ENCODE measurements at places on chromosomes 5 and 9. TPM values are rescaled to one million over a fixed set of nuclear protein-coding genes. Genes with fewer than 3 reads are reported as not detected.

DNA sequence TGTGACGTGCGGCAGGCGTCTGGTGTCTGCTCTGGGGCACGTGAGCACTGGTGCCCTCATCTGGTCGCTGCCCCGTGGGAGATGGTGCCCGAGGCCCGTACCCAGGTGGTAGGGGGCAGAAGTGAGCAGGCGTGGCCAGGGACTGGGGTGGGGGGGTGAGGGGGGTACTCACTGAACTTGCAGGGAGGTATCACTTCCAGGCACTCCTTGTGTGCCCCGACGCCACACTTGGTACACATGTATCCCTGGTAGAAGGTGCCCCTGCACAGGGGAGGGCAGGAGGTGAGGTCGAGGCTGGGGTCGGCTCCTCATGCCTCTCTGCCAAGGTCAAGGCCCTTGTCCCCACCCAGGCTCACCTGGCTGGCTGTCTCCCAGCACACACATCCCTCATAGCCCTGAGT, 45.2 kb upstream of the SARDH start:
- no peak overlapping the region for H3K27ac ChIP-seq
- DNase-seq: no peak

- no peak overlapping the region for H3K4me3 ChIP-seq
- no peak for DNase-seq
- no peaks in the 10 kb centered on the region for H3K36me3 ChIP-seq
- no peaks in the 10 kb centered on the region for H3K4me1 ChIP-seq
- no peaks in the 10 kb centered on the region for H3K27me3 ChIP-seq
- no peak overlapping the region for H3K27ac ChIP-seq
Measured at GRCh38 chr5:130870691-130871090, 294.4 kb downstream of the HINT1 start.

DNA sequence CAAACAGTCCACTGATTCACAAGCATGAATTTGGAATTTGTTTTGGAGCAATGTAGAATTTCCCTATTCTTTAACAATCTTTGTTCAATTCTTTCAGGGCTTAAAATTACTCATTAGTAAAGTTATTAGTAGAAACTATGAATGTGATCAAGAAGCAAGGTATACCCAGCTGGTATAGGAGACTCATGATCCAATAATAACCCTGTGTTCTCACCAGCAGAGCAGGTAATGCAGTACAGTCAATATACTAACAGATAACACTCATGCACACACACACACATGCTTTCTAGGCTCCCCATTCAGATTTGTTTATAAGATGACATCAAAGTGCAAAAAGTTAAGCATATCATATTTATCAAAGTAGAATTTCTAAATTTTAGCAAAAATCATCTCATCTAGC, 445.2 kb downstream of the ELAVL2 start:
- H3K36me3 ChIP-seq: no peaks in the 10 kb centered on the region
- H3K4me3 ChIP-seq: no peak overlapping the region
- no peaks in the 10 kb centered on the region for H3K4me1 ChIP-seq

- H3K27me3 ChIP-seq: no peaks in the 10 kb centered on the region
- H3K27ac ChIP-seq: no peak overlapping the region
- H3K4me1 ChIP-seq: no peaks in the 10 kb centered on the region
- H3K36me3 ChIP-seq: no peaks in the 10 kb centered on the region
- H3K4me3 ChIP-seq: no peak overlapping the region
Measured at GRCh38 chr5:137360607-137361006, 138.5 kb downstream of the SPOCK1 start.

DNA sequence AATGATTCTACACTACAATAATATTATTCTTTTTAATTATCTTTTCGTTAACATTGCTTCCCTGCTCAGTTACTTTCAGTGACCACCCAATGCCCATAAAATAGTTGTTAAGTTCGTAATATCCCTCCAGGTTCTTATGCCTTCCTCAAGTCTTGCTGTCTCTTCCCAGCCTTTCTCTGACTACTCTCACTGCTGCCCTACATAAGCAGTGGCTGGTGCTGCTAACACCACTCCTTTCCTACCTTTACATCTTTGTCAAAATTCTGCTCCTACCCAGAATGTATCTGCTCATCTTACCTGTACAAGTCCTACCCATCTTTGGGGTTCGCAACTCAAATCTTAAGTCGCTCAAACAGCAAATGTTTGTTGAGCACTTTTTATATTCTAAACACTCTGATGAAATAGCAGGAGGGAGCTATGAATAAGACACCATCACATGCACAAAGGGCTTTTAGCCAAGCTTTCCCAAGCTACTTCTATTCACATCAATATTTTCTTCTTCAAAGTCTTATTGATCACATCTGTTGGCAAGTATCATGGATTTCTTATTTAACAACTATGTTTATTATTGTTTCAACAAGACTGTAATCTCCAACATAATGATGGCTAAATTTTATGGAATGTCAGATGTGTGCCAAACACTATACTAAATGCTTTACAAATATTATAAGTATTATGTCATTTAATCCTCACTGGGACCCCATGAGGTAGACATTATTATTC, 29.5 kb downstream of the SLC25A46 start:
- DNase-seq: no peak
- H3K27ac ChIP-seq: no peak overlapping the region
- no peaks in the 10 kb centered on the region for H3K27me3 ChIP-seq
- H3K4me3 ChIP-seq: no peak overlapping the region
- H3K4me1 ChIP-seq: no peaks in the 10 kb centered on the region
- no peaks in the 10 kb centered on the region for H3K36me3 ChIP-seq

DNA sequence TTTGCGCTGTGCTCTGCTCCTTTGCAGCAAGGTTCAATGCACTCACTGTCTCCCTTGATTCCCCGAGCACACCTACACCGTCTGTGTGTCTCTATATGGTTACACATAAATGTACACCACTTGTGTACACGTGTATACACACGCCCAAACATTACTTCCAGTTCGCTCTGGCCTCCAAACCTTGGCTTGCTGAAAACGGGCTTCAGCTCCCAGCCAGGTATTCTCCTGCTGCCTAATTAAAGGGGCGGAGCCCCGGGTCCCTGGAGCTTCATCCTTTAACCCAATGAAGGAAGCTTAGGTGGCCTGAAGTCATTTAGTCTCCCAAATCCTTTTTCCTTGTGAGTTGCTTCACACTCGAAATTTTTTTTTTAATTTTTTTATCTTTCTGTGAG, 4.6 kb downstream of the ISL1 start:
- H3K27me3 ChIP-seq: peaks cover 86% of the 10 kb centered on the region
- no peak overlapping the region for H3K4me3 ChIP-seq
- no peaks in the 10 kb centered on the region for H3K36me3 ChIP-seq
- H3K4me1 ChIP-seq: peaks cover under 1% of the 10 kb centered on the region
- DNase-seq: no peak
- H3K27ac ChIP-seq: no peak overlapping the region

DNA sequence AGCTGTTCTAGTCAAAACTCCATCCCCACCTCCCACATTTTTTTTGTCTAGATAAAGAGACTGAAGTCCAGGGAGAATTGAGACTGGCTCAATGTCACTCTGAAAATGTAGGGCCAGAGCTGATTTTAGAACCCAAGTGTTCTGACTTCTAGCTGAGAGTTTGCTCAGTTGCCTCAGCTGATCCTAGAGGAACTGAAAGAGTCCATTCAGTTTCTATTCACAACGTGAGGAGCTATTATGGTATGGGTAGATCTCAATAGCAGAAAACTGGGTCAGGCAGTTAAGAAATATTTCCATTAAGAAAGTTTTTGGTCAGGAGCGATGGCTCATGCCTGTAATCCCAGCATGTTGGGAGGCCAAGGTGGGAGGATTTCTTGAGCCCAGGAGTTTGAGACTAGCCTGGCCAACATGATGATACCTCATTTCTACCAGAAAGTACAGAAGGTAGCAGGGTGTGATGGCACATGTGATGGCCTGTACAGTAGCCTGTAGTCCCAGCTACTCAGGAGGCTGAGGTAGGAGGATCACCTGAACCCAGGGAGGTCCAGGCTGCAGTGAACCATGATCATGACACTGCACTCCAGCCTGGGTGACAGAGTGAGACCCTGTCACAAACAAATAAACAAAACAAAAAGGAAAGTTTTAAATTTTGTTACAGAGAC, 61.7 kb downstream of the GLRA1 start:
- H3K36me3 ChIP-seq: no peaks in the 10 kb centered on the region
- no peak overlapping the region for H3K4me3 ChIP-seq
- H3K27me3 ChIP-seq: no peaks in the 10 kb centered on the region
- H3K27ac ChIP-seq: no peak overlapping the region
- no peaks in the 10 kb centered on the region for H3K4me1 ChIP-seq
- DNase-seq: no peak

DNA sequence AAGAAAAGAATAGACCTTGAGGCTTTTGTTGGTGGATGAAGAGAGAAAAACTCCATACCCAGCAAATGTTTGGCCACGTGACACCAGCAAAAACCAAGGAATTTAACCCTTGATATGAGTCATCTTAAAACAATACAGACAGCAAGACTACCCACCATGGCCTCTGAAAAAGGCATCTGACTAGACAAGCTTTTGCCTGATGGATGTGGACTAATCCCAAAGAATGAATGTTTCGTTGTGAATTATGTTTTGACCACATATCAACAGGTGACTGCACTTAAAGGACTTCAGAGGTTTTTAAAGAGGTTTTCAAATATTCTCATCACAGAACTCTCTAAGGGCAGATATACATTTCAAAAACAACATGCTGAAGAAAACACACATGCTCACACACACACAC, 33.0 kb upstream of the SLC1A3 start:
- no peaks in the 10 kb centered on the region for H3K36me3 ChIP-seq
- no peak overlapping the region for H3K4me3 ChIP-seq
- H3K4me1 ChIP-seq: no peaks in the 10 kb centered on the region
- no peaks in the 10 kb centered on the region for H3K27me3 ChIP-seq

- no peaks in the 10 kb centered on the region for H3K27me3 ChIP-seq
- H3K4me3 ChIP-seq: no peak overlapping the region
- no peaks in the 10 kb centered on the region for H3K36me3 ChIP-seq
- H3K4me1 ChIP-seq: no peaks in the 10 kb centered on the region
- DNase-seq: no peak
- no peak overlapping the region for H3K27ac ChIP-seq
Measured at GRCh38 chr5:168649306-168649705, 70.1 kb upstream of the PANK3 start.

The GLE1 gene
- total RNA-seq: 32.6 TPM

The ANKH gene
- 35.6 TPM for total RNA-seq

The SCAI gene
- 3.2 TPM for total RNA-seq

DNA sequence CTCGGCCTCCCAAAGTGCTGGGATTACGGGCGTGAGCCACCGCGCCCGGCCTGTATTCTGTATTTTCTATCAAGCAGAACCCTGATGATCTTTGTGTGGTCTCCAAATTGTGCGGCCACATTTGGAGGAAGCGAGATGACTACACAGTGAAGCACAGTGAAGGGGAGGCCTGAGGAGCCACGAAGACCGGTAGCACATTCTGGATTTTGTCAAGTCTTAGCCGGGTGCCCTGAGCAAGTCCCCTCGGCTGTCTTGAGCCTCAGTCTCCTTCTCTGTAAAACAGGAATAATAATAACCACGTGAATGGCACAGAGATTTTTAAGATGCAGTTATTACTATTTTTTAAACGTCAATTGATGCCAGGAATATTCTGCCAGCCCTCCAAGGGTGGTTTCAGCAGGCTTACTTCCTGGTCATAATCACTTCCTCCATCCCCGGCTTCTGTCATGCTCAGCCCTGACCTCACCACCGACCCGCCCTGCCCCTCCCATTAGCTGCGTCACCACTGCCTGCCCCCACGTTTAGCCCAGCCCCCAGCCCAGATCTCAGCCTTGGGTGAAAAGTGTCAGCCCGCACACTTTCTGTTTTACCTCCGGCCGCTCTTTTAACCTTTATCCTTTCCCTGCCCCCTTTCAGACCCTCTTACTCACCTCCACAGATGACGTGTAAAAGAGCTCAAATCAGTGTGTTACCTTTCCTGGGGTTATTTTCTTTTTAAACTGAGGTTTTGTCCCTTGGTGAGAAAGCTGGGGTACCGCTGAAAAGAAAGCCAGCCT, 27.0 kb upstream of the ERGIC1 start:
- no peaks in the 10 kb centered on the region for H3K4me1 ChIP-seq
- no peaks in the 10 kb centered on the region for H3K27me3 ChIP-seq
- DNase-seq: peak; percentile 71
- no peaks in the 10 kb centered on the region for H3K36me3 ChIP-seq
- H3K27ac ChIP-seq: peak overlapping the region; percentile 72
- H3K4me3 ChIP-seq: no peak overlapping the region

All from gastrocnemius medialis (tissue), 4 donors.